ENCODE measurements at places on chromosomes 4 and X.

- no peak for DNase-seq
Measured at GRCh38 chr4:48698029-48698971, 81.8 kb downstream of the FRYL start.

DNA sequence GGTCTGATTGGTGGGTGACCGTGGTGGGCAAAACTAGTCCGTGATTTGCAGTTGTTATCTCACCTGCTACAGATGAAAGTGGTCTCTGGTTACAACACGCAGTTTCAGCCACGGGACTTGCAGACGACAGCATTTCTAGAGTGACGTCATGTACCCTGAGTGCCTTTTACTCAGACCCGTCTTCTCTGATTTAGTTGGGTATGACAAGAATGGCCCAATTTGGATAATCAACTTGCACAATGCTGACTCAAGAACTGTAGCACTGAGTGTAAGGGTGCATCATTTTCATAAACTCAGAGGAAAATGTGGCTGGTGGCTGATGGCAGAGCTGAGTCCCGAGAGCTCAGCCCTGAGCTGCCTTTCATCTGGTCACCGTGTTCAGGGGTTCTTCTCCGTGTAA is 281.4 kb upstream of the FRG1 start:
- DNase-seq: no peak

- no peak for DNase-seq
Measured at GRCh38 chrX:16934185-16934584, 12.3 kb upstream of the REPS2 start.

- no peak for DNase-seq
Measured at GRCh38 chr4:37892641-37893040, 1.8 kb downstream of the TBC1D1 start.

- DNase-seq: no peak
Measured at GRCh38 chr4:15690020-15690809, 8.6 kb downstream of the FAM200B start.

Data from NCI-H1105 (cell line).